ENCODE measurements at places on chromosomes 2 and 18. TPM values are rescaled to one million over a fixed set of nuclear protein-coding genes. Genes with fewer than 3 reads are reported as not detected.

GRCh38 chr2:135585586-135585985 is 54.3 kb downstream of the R3HDM1 start:
- DNase-seq: no peak

The IL1F10 gene
- total RNA-seq: not detected

GRCh38 chr2:136297312-136297711 is 179.4 kb upstream of the CXCR4 start:
- no peak for DNase-seq

DNA sequence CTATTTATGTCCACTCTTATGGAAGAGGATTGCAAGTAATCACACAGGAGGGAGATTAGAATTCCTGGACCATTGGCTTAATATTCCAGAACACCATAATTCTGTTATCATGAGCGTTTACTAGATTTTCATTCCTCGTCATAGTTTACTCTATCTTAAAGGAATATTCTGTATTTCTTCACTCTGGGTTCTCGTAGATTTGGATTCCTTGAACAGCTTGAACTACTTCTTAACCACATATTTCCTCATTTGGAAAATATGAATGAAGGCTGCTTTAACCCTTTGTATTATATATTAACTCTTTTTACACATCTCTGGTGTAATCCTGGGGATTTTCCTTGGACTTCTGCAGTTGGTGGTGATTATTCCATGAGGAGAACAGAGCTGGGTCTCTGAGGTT is 46.3 kb upstream of the CCBE1 start:
- no peak for DNase-seq

The CASP8 gene
- total RNA-seq: 50.9 TPM

The DPP10 gene
- total RNA-seq: 1.0 TPM

DNA sequence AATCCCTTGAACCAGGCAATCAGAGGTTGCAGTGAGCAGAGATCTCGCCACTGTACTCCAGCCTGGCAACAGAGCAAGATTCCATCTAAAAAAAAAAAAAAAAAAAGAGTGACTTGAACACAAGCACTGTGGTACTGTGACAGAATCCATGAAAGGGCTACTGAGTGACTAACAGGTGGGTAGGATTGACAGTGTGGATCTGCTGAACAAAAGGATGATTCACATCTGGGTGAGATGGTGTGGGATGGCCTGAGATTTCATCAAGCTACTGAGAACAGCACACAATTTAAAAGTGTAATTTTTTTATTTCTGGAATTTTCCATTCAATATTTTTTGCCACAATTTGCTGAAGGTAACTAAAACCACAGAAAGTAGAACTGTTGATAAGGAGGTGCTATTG is 13.3 kb upstream of the SP3 start:
- DNase-seq: no peak

- no peak for DNase-seq
Measured at GRCh38 chr2:215712219-215712868, 276.5 kb upstream of the FN1 start.

The TFCP2L1 gene
- total RNA-seq: 15.7 TPM

- DNase-seq: no peak
Measured at GRCh38 chr2:36756438-36756837, 59.9 kb downstream of the VIT start.

The MREG gene
- 13.8 TPM for total RNA-seq

The RNF125 gene
- total RNA-seq: 9.2 TPM

The MDH1B gene
- total RNA-seq: 2.7 TPM

- no peak for DNase-seq
Measured at GRCh38 chr18:26757263-26758019, 108.1 kb downstream of the AQP4 start.

GRCh38 chr2:28513097-28513496 is 17.2 kb downstream of the PLB1 start:
- no peak for DNase-seq

DNA sequence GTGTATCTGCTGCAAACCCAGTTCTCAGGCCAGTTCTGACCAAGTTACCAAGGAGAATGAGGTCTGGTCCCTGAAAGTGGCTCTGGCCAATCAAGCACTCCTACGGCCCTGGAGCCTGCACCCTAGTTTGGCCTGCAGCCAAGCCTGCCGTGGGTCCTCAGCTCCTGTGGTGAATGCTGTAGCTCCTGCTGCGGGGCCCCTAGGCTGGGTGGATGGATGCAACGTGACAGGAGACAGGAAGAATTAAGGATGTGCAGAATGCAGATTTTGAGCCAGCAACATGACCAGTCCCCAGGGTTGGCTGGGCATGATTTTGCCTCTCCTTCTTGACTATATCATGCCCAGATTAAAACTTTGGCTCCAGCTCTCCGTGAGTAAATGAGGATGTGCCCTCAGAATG is 97.2 kb downstream of the SMAD7 start:
- DNase-seq: no peak

- DNase-seq: no peak
Measured at GRCh38 chr2:71550801-71551630, 97.7 kb downstream of the DYSF start.

The NRBP1 gene
- total RNA-seq: 71.7 TPM

DNA sequence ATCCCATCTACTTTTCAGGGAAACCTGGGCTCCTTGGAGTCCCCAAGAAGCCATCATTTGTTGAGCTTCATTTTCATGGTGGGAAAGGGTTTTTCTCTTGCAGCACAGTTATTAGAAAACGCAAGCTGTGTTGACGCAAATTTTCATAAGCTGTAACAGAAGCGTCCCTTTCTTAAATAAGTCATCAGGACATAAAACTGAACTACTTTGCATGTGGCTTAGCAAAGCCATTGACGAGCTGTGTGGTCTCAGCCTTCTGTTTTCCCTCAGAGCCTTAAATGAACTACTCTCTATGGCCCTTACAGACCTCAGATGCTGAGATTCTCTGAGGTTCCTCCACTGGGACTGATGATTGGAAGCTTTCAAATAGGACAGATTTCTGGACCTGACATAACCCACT is 85.1 kb downstream of the ARL4C start:
- no peak for DNase-seq

DNA sequence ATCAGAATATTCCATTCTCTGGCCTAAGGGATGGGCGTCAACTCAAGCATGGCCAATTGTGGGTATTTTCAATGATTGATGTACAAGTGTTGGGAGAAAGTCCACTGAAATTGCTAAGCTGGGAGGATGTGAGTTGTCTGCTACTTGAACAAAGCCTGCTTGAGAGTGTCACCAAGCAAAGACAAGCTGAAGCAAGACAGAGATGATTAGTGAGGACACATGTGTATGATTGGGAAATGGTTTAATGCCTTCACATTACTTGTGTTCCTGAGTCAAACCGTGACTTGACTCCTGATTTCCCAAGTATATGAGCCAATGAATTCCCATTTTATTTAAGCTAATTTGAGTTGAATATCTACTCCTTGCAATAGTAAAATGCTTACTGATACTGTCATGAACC is 23.7 kb upstream of the NRP2 start:
- no peak for DNase-seq

DNA sequence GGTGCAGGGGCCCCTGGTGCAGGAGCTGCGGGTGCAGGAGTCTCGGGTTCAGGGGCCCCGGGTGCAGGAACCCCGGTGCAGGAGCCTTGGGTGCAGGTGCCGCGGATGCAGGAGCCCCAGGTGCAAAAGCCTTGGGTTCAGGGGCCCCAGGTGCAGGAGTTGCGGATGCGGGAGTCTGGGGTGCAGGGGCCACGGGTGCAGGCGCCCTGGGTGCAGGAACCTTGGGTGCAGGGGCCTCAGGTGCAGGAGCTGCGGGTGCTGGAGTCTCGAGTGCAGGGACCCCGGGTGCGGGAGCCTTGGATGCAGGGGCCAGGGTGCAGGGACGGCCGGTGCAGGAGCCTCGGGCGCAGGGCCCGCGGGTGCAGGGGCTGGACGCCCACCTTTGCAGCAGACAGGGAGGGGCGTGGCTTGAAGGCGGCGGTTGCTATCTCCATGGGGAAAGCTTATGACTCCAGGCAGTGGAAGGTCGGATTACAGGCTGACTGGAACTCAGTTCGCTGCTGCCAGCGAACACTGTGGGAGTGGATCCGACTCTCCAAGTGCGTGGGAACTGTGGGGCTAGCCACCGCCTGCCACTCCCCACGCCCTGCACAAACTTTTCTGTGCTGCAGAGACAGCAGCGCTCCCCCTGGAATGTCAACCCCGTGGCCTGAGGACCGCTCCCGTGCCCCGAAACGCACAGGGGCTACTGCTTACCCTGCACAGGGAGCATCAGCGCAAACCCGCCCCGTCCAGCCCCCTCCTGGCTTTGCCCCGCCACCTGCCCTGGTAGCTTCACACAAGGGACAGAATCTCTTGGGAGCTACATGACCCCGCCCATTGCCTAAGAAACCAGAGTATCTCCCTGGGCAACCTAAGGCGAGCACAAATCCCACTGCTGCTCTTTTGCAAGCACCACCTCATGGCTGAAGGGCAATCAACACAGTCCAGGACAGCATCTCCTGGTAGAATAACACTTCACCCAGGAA is 40.3 kb downstream of the COPS9 start:
- DNase-seq: no peak

- no peak for DNase-seq
Measured at GRCh38 chr2:85756822-85757435, 3.1 kb downstream of the ATOH8 start.

DNA sequence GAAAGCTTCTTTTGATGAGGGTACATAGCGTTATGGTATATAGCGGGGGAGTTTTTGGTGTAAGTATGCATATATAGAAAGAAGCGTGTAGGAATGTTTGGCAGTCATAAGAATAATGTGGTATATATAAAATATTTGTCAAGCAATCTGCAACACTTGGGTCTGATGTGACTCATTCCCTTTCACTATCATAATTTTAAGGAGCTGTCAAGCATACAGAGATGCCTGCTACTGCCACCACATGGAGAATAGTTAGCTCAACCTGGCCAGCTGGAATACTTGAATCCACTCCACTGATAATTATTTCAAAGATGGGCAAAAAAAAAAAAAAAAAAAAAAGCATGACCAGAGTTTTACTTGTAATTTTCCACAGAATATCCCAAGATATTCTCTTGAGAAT is 559.8 kb upstream of the REG3G start:
- no peak for DNase-seq

GRCh38 chr2:203484266-203485112 is 50.6 kb downstream of the RAPH1 start:
- DNase-seq: no peak

DNA sequence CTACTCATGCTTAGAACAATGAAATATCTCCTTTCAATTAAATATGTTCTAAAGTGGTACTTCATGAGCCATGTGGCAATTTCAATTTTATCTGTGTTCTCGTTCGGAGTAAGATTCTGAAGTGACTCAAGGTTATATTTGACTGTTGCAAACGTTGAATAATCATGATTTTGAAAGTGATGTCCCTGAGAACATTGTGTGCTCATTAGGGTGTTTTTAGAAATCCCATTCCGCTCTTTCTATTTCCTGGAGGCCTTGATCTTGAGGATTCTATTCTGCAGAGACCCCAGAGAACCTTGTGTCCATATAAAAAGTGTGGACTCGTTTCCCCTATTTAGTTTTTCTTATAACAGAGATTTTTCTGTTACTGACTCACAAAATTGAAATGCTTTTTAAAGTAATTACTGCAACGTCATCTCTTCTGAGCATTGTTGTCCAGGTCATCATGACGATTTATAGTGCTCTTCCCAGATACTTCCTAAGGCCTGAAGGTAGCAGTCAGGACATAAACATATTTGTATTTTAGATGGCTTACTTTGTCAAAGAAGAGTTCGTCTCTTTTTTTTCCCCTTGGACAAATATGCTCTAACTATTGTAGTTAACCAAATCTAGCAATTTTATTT is 27.2 kb downstream of the IL1R2 start:
- no peak for DNase-seq

GRCh38 chr2:10157293-10157692 is 34.8 kb downstream of the RRM2 start:
- no peak for DNase-seq

The C2orf81 gene
- 5.5 TPM for total RNA-seq

DNA sequence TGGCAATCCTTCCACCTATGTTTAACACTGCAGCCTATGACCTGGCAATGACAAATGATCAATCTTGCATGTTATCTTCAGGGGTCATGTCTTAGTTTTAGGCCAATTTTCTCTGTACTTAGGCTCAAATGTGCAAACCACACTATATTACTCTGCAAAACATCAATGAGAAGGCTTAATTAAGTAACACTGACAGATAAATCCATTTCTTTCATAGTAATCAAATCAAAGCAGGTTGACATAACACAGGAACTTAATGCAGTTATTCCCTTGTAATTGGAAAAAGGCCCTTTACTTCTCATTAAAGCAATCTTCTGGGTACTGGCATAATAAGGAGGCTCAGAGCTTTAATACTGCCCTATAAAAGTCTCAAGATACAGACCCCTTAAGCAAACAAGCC is 114.4 kb downstream of the TCF4 start:
- DNase-seq: no peak

The MYOM1 gene
- total RNA-seq: 9.7 TPM

The LCLAT1 gene
- total RNA-seq: 28.8 TPM

The CRYBA2 gene
- not detected for total RNA-seq

The LRATD1 gene
- total RNA-seq: 27.5 TPM

- no peak for DNase-seq
Measured at GRCh38 chr18:9861157-9861556, 24.6 kb upstream of the TXNDC2 start.

DNA sequence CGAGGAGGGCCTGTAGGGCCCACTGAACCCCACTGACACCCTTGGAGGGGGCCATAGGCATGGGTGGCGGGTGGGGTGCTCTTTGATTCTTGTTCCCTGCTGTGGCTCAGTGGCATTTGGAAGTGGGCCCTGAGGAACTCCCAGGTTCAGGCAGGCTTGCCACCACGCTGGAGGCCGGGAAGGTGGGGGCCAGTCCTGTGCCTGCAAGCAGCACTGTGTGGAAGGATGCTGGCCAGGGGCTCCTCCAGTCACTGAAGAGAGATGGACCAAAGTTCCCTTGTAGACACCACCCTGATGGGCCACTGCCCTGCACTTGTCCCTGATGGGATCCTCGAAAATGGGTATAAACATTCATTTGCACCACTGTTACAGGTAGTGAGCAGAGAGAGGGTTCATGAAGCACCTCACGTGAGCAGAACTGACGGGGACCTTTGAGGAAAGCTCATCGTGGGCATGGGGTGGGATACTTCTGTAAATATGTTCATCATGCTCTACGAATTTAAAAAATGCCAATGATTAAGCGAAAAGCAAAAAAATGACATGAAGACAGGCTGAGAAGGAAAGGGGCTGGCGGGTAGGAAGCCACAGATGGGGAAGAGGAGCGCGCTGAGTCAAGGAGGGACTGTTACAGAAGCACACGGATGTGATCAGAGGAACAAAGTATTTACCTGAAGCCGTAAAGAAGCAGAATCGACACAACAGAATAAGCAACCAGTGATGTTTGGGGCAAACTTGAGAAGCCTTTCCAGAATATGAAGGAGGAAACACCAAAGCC is 45.2 kb upstream of the ASB1 start:
- DNase-seq: no peak

- DNase-seq: peak; percentile 50
Measured at GRCh38 chr2:221571551-221572218, 419 bp downstream of the EPHA4 start.

GRCh38 chr2:196927376-196928225 is 1.1 kb upstream of the PGAP1 start:
- no peak for DNase-seq

GRCh38 chr2:141501752-141502151 is 629.1 kb downstream of the LRP1B start:
- DNase-seq: no peak

All from ureter (tissue), 1 donor.